Activated T-cell treated with anti-CD3 and anti-CD28 coated beads for 4 hours (primary cell): ENCODE measurements at places on chromosomes 6 and 20.

DNA sequence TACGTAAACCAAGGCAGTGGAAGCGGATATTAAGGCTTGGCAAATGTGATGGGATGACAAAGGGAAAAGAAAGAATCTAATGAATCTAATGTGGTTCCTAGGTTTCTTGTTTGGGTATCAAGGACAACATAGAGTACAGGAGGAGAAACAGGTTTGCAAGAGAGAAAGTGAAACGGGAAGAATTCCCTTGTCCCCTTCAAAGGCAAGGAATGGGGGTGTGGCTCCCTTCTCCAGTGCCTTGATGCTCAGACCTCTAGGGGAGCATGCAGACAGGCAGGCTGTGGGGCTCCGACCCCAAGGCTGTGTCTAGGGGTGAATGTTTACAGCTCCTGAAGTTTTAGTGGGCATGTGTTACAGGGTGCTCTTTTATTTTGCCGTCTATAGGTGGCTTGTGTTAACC is 317.5 kb upstream of the HSF2 start:
- no peak for DNase-seq

DNA sequence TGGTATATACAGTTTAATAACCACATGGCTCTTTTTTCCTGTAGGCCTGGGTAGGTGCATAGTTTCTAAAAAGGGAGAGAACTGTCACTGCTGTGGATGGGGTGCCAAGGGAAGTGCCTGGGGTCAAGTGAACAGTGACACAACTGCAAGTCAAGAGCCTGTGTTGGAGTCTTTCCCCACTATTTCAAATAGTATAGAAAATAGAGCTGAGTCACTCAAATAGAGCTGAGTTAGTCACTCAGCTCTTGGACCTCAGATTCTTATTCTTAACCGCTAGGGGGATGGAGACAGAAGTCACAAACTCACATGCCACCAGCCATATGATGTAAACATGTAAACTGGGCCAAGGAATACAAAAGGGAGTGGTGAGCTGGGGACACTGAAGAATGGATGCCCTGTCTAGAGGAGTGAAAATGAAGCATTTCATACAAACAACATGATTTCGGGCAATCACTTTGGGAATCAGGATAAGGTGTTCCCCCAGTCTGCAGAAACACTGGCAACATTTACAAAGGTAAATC is 2.1 kb downstream of the NQO2 start:
- DNase-seq: no peak

DNA sequence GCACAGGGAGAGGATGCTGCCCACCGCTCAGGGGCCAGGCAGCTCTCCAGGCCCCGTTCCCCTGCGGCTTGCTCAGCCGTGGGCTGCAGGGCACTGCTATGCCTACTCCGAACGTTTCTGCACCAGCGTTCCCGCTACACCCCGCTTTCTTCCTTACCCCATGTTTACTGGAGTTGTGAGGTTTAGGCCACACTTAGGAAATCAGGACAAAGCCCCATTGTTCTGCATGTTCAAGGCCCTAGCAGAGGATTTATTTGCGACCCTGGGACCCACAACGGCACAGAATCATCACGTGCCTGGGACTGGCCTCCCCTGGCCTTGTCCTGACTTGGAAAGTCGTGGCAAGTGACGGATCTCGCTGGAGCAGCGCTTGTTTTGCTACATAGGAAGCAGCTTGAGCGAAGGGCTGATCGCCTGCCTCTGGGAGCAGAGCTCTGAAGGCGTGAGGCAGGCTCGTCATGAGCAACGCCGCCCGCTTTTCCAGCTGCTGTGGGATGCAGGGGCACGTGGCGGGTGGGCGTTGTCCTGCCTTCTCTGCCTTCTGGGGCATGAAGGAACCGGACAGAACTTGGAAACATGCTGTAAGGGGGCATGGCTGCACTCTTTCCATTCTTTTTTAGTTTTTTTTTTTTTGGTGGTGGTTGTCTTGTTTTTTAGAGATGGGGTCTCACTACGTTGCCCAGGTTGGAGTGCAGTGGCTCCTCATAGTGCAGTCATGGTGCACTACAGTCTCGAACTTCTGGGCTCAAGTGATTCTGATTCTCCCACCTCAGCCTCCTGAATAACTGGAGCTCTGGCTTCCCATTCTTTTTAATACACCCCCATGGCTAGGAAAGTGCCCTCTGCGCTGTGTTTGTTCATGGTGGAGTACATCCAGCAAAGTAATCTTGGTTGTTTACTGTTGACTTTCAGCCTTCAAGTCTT is 14.6 kb upstream of the TMEM181 start:
- DNase-seq: no peak

- DNase-seq: no peak
Measured at GRCh38 chr6:146351018-146351417, 192.6 kb upstream of the RAB32 start.

- no peak for DNase-seq
Measured at GRCh38 chr6:6705061-6705425, 116.5 kb downstream of the LY86 start.

- no peak for DNase-seq
Measured at GRCh38 chr20:46740214-46740609, 30.8 kb downstream of the SLC2A10 start.

DNA sequence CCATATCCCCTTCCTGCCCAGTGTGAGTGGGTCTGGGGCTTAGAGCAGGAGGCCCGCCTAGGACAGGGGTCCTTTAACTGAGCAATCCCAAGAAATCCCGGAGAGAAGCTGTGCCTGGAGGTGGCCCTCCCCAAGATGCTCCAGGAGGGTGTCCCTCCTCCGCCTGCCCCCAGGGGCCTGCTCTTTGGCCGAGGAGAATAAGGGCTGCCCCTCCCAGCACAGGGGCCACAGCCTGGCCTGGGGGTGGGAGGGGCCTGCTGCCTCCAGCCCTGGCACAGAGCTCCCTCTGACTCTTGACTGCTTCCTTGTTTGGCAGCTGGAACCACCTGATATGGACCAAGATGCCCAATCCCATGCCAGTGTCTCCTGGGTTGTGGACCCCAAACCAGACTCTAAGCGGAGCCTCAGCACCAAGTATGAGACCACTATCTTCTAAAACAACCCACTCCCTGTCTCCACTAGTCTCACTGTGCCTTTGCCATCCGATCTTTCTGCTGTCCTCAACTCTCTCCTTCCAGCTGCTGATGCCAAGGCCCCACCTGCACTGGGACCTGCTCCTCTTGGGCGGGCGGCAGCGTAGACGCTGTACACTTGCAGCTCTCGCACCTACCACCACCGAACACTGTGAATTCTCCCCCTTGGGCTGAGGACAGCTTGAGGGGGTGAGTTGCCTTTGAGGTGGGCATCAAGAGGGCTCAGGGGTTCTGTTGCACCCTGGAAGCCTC is 54.3 kb downstream of the TCP11 start:
- DNase-seq: no peak

DNA sequence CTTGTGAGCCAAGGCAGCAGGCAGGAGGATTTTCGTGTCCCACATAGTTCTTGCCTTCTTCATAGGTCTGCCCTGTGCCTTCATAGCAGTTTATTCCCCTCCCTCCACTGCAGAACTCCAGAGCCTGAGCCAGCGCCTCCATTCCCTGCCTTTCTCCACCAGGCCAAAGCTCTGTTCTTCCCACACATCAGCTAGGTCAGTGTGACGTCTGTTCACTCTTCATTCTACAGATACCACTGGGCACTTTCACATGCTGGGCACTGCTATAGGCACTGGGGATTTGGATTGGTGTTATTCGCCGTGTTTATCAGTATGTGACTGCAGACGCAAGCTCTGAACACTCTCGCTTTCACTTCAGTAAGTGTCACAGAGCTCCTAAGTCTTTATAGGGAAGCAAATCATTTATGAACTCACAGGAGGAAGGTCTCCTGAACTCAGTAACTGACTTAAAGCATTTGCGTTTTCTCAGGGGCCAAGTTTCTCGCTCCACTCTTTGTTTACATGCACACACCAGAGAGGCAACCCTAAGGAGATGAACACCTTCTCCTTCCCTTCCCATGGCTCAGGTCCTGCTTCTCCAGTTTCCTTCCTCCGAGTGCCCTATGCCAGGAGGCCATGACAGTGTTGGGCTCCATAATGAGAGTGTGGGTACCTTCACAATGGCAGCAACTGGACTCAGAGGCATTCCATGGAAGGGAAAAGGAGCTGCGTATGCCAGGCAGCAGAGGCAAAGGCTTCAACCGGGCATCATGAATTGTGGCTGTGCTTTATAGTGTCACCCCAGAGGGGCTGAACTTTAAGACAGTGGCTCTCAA is 6.3 kb upstream of the APMAP start:
- no peak for DNase-seq

DNA sequence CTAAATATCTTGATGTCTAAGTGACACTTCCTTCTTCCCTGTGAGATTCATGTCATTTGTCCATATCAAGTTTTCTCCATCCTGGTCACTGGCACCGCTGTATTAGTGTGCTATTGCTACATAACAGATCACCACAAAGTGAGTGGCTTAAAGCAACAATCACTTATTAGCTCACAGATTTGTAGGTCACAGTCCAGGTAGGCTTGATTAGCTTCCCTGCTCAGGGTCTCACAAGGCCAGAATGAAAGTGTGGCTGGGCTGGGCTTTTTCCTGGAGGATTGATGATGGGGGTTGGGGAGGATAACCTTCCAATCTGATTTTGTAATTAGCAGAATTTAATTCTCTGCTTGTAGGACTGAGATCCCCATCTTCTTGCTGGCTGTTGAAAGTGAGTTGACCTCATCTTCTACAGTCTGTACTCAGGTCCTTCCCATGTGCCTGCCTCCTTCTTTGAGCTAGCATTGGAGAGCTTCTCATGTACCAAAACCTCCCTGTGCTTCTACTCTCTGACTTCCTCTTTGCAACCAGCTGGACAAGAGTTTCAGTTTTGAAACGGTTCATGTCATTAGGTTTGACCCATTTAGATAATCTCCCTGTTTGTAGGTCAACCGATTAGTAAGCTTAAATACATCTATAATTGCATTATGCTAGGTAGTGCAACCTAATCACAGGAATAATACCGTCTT is 152.4 kb upstream of the MAN1A1 start:
- DNase-seq: no peak
